ENCODE measurements at places on chromosomes 2 and 18.

GRCh38 chr18:25281556-25281955 lies 70.4 kb downstream of the ZNF521 start:
- no peak for DNase-seq

- no peak for DNase-seq
Measured at GRCh38 chr18:58896268-58896667, 31.6 kb downstream of the ZNF532 start.

GRCh38 chr18:21761471-21762115 lies 21.0 kb downstream of the MIB1 start:
- DNase-seq, result no peak

DNA sequence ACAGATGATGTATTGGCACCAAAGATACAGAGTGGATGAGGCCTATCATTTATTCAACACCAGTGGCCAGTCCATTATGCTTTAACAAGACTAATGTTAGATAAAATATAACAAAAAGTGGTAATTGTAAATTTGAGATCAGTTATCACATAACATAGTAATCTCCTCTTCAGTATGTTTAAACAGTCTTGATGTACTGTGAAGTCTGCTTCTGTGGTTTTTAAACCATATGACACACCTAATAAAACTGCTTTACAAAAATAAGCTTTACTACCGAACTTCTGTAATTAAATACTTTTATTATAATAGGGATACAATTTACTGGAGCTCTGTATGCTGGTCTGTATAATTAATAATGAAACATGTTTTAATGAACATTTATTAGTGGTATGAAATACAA lies 2156.1 kb upstream of the CELF4 start:
- no peak for DNase-seq

GRCh38 chr2:191352536-191352935 lies 107.3 kb downstream of the MYO1B start:
- no peak for DNase-seq

DNA sequence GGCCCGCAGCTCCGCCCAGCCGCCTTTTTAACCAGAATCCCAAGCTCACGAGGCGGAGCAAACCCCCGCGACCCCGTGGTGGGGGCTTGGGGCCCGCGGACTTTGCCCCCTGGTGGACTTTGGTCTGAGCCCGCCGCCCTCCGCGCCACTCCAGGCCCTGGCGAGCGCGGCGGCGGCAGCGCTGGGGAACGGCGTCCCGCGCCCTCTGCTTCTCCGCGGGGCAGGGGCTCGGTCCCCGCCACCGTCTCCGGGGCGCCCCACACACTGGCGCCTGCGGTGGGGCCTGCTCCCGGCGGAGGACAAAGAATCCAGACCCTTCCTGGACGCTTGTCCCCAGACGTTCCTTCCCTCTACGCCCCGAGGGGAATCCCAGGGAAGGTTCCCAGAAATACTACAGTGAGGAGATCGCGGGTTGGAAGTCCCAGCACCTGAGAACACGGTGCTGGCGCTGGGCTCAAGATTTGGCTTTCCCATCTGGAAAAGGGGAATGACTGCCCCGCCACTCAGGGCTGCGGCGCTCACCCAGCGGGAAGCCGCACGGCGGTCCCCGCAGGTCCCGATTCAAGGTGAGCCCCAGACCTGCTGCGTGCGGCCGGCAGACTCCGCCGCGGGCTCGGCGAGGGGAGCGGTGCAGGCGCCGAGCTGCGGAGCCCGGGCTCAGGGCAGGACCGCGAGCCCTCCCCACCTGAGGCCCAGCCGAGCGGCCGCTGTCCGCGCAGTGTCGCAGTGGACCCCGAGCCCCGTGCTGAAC lies at the start of gene HAAO:
HAAO (minus strand) TSS at position 1 of the 751 bp plus-strand sequence. CDS start 47 bp downstream, outside the sequence.
- no peak for DNase-seq

- DNase-seq, result no peak
Measured at GRCh38 chr2:176774766-176775451, 437.7 kb upstream of the HNRNPA3 start.

- no peak for DNase-seq
Measured at GRCh38 chr18:13424363-13424762, 205.8 kb downstream of the LDLRAD4 start.

DNA sequence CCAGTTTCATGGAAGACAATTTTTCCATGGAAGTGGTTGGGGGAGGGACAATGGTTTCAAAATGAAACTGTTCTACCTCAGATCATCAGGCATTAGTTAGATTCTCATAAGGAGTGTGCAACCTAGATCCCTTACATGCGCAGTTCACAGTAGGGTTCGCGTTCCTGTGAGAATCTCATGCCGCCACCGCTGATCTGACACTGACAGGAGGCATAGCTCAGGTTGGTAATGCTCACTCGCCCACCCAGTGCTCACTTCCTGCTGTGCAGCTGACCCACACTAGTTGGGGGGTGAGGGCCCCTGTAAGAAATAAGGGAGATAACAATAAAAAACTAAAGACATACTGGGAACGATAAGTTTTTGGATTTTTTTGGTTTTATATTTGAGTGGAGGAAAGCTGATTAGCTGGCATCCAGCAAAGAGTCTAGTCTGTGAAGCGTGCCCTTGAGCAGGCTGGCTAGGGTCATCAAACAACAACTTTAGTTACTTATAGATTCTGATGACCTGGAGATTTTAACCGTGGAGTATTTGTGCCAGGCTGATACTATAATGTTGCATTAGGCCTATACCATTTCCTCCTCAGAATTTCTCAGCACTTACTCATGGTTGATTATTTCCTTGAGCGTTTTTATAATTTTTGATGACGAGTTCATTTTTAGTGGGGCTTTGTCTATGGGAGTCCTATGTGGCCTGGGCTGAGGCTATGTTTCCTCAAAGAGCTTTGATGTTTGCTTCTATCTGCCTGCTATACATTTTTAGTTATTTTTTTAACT lies 6.3 kb upstream of the MCFD2 start:
- no peak for DNase-seq

- DNase-seq, result no peak
Measured at GRCh38 chr2:1567556-1568344, 154.5 kb downstream of the TPO start.

DNA sequence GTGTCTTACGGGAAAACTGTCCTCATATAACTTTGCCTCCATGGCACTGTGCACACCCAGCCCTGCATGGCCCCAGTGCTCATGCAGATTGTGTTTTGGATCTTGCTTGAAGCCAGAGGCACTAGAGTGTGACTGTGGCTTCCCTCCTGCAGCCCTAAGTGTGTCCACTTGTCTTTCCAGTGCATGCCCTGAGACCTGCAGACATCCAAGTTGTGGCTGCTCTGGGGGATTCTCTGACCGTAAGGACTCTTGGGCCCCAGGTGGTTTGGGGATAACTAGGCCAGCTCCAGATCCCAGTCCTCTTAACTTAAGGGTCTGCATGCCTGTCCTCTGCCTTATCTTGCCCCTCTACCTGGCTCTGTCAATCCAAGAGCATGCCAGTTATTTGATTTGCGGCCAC lies 96.6 kb downstream of the PLB1 start:
- DNase-seq, result no peak

GRCh38 chr18:39872651-39873050 lies 2082.4 kb upstream of the PIK3C3 start:
- DNase-seq, result no peak

DNA sequence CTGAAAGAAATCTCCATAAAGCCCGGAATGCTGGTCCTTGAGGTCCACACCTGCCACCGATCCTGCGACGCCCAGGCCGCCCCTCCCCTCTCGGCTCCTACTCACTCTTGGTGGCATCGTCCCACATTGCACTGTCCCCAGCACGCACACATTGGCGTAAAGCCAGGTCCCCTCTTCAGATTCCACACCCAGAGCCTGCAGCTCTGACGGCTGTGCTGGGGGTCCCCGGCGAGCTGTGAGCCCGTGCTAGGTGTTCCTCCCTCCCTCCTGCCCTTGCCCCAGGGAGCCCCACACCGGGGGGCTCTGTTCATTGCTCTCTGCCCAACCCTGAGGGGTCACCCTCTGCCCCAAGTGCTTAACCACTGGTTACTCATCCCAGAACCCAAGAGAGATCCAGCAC lies 8.5 kb downstream of the TPO start:
- DNase-seq, result no peak

- no peak for DNase-seq
Measured at GRCh38 chr2:39160982-39161381, 40.1 kb upstream of the SOS1 start.

DNA sequence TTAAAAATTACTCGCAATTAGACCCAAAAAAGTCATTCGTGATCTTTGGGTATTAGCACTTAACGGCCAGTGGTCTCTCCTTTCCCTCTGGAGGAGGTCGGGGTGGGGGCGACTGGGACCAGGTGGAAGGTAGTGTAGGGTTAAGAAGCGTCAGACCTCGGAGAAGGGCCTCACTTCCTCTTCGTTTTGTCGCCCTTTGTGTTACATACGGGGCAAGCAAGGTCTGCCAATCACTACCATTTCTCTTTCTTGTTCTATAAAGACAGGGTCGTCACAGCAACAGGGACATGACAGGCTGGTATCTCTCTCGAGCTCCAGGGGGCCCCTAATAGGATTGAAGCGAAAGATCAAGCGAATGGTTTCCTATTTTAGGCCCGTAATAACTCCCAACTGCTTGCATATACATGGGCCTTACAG lies 136.6 kb downstream of the INSIG2 start:
- DNase-seq, result no peak

DNA sequence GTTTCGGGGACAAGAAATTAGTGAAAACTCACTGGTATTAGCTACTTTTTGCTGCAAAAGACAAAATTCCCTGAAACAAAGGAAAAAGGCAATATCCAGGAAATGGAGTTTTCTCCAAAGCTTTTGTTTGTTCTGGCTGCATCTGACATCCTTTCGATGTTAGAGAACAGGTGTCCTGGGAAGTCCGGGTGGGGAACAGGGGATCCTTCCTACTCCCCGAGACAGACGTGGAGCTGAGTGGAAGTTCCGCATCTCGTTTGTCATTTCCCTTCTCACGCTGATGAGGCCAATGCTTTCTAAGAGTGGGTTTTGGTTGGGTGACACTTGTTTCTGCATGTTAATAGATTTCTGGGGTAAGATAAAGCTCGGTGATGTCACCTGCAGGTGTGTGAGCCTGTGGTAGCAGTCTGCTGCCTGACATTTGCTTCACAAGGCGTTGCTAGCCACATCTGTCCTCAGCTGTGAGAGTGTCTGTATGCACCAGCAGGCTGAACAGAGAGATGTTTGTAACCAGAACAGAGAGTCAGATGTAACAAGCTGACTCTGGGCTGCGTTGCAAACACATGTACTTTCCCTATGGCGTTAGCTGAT lies 125.9 kb downstream of the ACOXL start:
- peak; percentile 40 for DNase-seq

- DNase-seq, result no peak
Measured at GRCh38 chr2:64135421-64135820, 8.8 kb downstream of the PELI1 start.

DNA sequence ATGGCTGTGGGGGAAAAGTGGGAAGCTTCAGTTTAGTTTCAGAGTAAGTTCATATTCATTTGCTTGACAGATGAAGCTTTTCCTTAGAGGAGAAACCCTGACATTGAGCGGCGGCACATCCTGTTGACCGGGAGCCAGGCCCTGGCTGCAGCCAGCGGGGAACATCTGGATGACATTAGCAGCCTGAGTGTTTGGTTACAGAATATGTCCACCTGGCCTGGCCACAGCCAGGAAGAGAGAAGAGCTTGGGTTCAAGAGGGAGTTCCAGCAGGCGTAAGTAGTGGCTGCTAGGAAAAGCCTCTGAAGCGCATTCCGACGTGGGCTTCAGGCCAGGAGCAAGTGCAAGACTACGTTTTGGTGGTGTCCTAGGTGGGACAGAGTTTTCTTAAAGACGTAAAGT lies 144.9 kb upstream of the MYCN start:
- DNase-seq, result no peak

Measured in stimulated activated CD8-positive, alpha-beta memory T cell treated with anti-CD3 and anti-CD28 coated beads, Interleukin-15, amount 100 ng/mL, for 1 hour (primary cell).